Umbilical cord (tissue), 2 donors: ENCODE measurements at places on chromosomes 7 and 10.

DNA sequence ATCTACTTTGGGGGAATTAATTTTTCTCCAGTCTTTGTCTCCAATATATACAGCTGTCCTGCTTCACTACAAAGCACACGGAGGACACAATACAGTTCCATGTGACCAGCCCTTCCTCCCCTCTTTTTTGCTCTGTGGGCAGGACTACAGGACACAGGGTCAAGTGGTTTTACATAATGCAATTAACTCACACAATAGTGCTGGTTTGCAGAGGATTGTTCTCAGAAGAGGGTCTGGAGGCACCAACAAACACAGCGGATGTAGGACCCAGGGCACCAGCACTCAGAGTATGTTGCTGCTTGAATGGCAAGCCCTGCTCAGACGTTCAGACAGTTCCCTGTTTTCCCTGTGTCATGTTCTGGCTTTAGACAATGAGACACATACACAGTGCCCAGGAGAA lies 52.0 kb upstream of the NPTX2 start:
- DNase-seq, result no peak

GRCh38 chr7:129955993-129956543 lies 3.3 kb upstream of the UBE2H start:
- DNase-seq, result no peak

- no peak for DNase-seq
Measured at GRCh38 chr10:75718991-75719390, 287.6 kb downstream of the LRMDA start.

- no peak for DNase-seq
Measured at GRCh38 chr10:71069909-71070666, 142.3 kb upstream of the UNC5B start.

DNA sequence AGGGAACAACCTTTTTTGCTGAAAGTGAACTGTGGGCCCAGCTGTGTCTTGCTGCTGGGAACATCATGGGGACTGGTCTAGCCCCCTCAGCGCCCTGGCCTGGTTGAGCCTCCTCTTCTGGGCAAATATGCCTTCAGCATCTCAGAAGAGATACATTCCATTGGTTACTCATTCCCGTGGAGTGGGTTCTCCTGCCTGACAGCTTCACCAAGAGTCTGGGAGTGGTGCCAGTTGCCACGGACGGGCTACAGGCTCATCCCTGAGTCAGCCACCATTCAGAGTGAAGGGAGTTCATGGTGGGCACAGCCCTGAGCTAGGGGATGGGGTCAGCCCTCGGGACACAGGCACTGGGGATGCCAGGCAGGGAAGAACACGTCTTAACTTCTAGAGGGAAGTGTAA lies 81.9 kb downstream of the RAMP3 start:
- no peak for DNase-seq

- no peak for DNase-seq
Measured at GRCh38 chr7:39260279-39260844, 282.7 kb downstream of the POU6F2 start.

- no peak for DNase-seq
Measured at GRCh38 chr7:78594156-78594555, 795.6 kb downstream of the PHTF2 start.
